Tibial nerve (tissue), 4 donors: ENCODE measurements at places on chromosomes 5 and 9. TPM values are rescaled to one million over a fixed set of nuclear protein-coding genes. Genes with fewer than 3 reads are reported as not detected.

GRCh38 chr9:133023117-133023890, 7.5 kb upstream of the GTF3C5 start:
- DNase-seq: no peak

Gene UGCG
- total RNA-seq: 33.7 TPM

- DNase-seq: no peak
Measured at GRCh38 chr5:14064841-14065240, 78.3 kb upstream of the TRIO start.

DNA sequence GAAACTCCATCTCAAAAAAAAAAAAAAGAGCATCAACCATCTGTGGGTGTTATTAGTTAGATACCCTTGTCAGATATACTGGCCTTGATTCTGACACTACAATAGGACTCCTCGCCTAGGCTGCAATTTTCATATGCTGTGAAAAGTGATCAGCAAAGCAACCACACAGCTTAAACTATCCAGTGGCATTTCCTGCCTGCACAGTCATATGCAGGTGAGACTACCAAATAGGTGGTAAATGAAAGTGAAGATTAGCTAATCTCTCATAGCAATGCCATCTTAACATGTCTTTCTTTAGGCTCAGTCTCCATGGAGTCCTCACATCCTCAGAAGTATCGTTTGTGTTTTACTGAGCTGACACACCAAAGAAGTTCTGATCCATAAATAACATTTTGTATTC, 40.8 kb downstream of the GRAMD2B start:
- DNase-seq: no peak

GRCh38 chr5:131679911-131680310, 44.9 kb upstream of the RAPGEF6 start:
- DNase-seq: no peak

Gene PDE6A
- total RNA-seq: not detected

DNA sequence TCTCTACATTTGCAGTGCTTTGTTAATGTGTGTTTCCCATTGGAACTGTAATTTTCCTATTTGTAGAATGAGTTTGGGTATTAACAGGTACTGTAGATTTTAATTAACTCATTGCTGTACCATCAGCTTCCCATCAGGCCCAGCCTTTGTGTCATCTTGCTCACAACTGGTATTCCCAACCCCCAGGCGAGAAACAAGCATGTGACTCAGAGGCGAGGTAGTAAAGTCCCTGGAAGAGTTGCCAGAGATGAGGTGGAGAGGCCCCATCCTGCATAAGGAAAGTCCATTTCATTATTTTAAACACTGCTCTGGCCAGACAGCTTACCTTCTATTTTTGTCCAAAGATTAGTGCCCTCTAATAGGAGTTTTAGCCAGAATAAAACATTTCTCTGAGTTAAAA, 29.9 kb downstream of the ADCY2 start:
- no peak for DNase-seq

DNA sequence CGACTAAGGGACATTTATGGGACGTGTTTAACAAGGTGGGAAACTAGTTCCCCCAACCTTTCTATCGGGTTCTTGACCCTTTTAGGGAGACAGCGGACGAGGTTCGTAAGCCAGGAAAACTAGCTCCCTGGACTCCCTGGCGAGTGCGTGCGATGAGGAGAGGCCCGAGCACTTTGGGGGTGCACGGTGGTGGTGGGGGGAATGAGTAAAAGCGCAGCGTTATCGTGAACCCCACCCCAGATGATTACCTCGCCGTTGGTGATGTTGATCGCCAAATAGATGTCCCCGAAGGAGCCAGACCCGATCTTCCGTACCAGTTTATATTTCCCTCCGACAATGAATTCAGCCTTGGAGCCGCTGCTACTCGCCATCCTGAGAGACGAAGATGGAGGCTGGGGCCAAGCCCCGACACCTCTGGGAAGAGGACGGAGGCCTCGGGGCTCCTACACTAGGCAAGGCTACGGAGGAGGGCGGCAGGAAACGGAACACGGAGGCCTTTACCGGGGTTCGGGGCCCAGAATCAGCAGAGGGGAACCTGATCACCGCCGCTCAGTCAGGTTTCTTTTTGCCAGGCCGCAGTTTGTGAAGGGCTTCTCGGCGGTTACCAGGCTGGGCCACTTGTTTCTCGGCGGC, 529 bp downstream of the CSNK1A1 start:
- DNase-seq: no peak

Gene LCP2
- 41.9 TPM for total RNA-seq

DNA sequence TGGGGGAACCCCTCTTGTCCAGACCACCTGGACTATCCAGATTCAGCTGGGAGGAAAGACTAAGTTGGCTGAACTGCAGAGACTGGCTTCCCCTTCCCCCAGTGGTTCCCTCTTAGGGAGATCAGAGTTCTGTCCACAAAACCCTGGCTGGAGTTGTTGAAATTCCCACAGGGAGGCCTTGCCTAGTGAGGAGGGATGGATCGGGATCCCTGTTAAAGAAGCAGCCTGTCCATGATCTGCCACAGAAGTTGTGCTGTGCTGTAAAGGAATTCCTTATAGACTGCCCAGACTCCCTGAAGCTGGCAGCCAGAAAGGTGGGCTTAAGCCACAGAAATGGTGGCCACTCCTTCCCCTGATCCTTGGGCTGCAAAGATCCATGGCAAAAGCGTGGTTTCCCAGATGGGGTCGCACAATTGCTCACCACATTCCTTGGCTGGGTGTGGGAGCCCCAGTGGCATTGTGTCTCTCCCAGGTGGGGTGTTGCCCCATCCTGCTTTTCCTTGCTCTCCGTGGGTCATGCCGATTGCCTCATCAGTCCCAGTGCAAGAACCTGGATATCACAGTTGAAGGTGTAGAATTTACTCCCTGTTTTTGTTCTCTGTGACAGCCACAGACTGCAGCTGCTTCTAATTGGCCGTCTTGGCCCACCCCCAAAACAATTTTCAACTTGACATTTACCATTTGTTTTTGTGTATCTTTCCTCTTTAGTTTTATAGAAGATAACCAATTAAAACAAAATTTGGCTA, 342.4 kb downstream of the FGF10 start:
- no peak for DNase-seq

Gene CARTPT
- total RNA-seq: not detected

DNA sequence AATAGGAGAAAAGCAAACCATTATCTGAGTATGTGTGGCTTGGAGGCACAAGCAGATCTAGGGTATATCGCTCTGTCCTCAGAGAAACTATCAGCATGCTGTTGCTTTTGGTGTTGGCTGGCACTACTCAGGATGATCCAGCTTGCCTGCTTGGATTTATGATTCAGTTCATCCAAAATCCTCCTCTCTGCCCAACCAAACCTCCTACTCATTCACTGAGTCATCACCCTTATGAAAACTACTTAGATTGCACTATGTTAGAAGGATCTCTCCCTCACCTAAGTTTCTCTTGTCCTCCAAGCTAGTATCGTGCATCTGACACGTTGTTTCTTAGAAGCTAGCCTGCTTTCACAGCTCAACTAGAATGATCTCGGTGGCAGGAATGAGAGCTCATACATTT, 14.2 kb upstream of the ZBED3 start:
- DNase-seq: no peak

GRCh38 chr9:14119694-14120514, 194.0 kb downstream of the NFIB start:
- no peak for DNase-seq

- no peak for DNase-seq
Measured at GRCh38 chr5:149745943-149746324, 15.8 kb downstream of the PPARGC1B start.

DNA sequence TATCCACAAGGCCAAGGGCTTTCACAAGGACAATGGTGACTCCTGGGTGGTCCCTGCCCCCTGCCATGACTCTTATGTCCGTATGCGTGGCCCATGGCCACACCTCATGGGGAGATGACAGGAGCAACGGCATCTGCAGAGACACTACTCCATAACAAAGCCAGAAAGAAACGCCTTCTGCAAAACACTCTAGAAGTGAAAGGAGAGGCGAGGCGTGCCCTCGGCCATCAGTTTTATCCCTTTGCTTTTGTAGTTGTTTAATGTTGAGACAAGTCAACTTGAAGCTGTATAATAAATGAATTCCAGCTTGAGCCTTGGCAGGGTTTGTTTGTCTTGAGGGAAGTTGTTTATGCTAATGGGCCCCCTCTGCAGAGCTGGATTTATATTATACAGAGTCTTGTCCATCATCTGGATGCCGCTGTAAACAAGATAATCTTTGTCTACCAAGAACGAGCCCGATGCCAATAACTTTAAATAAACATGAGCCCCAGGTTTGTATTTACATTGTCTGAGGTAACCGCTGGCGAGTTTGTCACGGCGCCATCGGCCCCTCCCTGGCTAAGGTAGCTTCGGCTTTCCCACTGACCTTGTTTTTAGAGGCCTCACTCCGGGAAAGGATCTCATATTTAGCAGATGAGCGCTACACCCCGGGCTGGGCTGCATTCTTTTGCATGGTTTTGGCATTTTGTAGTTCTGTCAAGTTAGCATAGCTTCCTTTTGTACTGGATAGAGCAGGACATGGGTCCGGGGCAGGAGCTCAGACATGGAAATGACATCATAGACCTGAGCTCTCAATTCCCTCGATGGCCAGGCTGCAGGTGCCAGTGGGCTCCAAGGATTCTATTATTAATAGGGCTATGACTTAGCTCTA, 165.3 kb downstream of the ERCC6L2 start:
- no peak for DNase-seq

GRCh38 chr9:121700165-121700831, 48.9 kb downstream of the DAB2IP start:
- peak; percentile 49 for DNase-seq
